ENCODE measurements at places on chromosomes 12 and 14. TPM values are rescaled to one million over a fixed set of nuclear protein-coding genes. Genes with fewer than 3 reads are reported as not detected.

GRCh38 chr12:120292411-120292660 lies 633 bp upstream of the RNU4-2 start:
- no peak for DNase-seq

Gene GPRC5A
- 1.7 TPM for total RNA-seq

DNA sequence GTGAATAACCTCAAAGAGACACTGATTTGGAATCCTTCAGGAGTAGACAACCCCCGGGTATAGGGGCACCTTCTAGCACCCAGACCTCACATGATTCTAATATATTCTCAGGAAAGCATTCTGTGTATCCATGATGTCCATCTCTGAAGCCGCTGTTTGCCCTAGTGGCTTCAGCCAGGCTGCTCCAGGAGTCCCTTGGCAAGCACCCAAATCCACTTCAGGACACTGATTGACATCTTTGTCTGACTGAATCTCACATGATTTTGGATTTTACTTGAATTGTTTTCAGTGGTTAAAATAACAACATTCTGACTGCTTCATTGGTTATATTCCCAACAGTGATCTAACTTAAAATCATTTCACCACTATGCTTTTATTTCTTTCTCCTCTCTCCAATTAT lies 390.5 kb upstream of the CLEC14A start:
- DNase-seq = no peak

Gene GPR132
- total RNA-seq = not detected

Gene TAS2R14
- 1.7 TPM for total RNA-seq

Gene IFNG-AS1
- total RNA-seq = not detected

Gene TMEM63C
- total RNA-seq = not detected

DNA sequence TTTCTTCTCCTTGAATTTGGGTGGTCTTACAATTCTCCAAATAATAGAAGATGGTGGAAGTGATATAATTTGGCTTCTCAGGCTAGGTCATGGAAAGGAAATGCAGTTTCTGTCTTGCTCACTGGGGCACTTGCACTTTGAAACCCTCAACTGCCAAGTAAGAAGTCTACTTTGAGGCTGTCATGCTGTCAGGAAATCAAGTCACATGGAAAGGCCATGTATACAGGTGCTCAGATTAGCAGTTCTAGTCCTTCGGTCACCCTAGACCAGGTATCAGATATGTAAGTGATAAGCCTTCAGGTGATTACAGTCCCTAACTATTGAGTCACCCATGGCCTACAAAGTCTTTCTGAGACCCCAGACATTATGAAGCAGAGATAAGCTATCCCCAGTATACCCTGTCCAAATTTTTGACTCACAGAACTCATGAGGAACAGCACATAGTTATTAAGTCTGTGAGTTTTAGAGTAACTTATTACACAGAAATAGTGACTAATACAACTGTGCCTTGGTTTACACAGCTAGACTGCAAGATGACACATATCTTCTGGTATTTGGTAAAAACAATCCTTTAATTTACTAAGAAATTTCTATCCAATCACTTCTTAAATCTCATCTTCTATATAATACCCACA lies 26.3 kb upstream of the BBS10 start:
- DNase-seq = peak; percentile 17
